T-helper 17 cell (primary cell): ENCODE measurements at places on chromosomes 2 and 18.

GRCh38 chr2:197575987-197576386 is 60.1 kb downstream of the MOB4 start:
- DNase-seq, result no peak

DNA sequence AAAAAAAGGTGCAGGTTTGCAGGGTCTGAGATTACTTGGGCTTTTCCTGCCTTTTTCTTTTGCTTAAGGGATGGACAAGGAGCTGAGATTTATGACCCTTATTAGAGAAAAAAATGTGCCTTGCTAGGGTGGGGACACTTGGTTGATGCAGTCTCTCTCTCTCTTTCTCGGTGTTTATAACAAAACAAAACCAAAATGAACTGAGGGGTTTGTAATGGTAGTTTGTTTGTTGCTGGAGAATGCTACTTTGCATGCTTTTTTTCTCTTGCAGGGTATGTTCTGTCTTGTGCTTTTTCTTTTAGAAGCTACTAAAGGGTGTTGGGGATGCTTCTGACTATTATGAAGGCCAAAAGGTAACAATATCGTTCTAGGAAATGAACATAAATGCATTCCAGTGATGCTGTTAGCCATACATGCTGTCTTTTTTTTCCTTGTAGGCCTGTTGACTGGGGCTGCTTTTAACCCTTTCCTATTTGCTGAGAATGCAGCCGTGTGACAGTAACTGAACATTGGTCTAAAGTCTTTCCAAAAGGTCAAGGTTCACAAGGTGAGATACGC is 435 bp downstream of the ZNF532 start:
- DNase-seq, result no peak

DNA sequence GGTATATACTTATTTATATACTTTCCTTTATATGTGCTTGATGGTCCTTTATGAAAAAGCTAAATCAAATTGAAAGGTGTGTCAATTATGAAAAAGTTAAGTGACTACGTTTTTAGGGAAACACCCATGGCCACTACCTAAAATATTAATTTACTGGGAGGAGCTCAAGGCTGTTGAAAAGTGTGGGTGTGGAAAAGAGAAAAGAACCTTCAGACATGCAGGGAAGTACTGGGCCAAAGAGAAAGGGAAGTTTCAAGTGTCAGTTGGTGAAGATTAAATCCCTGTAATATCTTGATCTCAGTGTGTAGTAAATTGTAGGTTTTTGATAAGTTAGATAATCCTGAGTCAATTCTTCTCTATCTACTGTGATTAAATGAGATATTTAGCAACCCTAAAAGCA is 6.2 kb upstream of the GKN1 start:
- no peak for DNase-seq

GRCh38 chr2:158297120-158297519 is 159.4 kb downstream of the CCDC148 start:
- no peak for DNase-seq

- no peak for DNase-seq
Measured at GRCh38 chr2:70685771-70686171, 82.2 kb downstream of the ADD2 start.

DNA sequence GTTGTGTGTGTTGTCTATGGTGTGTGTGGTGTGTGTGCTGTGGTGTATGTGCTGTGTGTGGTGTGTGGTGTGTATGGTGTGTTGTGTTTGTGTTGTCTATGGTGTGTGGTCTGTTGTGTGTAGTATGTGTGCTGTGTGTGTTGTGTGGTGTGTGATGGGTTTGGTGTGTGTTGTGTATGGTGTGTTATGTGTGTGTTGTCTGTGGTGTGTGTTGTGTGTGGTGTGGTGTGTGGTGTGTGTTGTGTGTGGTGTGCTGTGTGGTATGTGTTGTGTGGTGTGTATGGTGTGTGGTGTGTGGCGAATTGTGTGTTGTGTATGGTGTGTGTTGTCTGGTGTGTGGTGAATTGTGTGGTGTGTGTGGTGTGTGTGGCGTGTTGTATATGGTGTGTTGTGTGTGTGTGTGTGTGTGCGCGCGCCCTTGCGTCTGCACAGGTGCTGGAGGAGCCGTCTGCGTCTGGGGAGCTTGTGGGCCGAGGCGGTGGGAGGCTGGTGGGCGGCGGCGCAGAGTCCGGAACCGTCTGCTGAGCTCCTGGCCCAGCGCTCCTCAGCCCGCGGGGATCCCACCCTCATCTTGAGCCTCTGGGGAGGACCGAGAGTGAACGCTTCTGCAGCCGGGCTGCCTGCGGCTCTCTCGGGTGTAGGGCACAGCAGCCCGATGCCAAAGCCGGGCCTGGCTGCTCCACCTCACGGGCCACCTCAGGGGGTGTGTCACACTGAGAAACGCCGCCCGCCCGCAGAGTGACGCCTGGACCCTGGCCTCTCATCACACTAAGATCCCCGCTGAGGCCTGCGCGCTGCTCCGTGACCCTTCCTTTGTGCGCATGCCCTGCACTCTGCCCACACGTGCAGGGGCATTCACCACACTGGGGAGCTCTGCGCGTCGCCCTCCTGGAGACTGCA is 8.8 kb upstream of the ADI1 start:
- no peak for DNase-seq

DNA sequence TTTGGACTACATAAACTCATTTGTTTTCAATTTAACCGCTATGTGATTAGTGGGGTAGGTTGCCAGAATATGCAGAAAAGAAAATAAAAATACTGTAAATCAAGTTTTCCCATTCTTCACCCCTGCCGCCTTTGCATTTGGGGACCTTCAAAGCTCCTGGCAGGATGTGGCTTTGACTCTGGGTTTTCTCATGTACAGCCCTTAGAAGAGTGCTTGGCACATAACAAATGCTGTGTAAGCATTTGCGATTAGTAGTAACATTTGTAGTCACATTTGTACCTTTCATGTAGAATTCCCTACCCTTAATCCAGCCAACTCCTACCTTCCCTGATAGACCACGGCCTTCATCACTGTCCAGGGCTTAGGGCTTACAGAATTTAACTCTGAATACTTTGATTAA is 262.6 kb downstream of the MREG start:
- no peak for DNase-seq

- DNase-seq, result no peak
Measured at GRCh38 chr2:19527771-19528170, 169.3 kb upstream of the OSR1 start.

GRCh38 chr2:167353605-167354280 is 465.5 kb downstream of the XIRP2 start:
- no peak for DNase-seq

- DNase-seq, result no peak
Measured at GRCh38 chr2:235493775-235494715, at the start of gene AGAP1. Gene AGAP1 (plus strand): TSS chr2:235494043.

DNA sequence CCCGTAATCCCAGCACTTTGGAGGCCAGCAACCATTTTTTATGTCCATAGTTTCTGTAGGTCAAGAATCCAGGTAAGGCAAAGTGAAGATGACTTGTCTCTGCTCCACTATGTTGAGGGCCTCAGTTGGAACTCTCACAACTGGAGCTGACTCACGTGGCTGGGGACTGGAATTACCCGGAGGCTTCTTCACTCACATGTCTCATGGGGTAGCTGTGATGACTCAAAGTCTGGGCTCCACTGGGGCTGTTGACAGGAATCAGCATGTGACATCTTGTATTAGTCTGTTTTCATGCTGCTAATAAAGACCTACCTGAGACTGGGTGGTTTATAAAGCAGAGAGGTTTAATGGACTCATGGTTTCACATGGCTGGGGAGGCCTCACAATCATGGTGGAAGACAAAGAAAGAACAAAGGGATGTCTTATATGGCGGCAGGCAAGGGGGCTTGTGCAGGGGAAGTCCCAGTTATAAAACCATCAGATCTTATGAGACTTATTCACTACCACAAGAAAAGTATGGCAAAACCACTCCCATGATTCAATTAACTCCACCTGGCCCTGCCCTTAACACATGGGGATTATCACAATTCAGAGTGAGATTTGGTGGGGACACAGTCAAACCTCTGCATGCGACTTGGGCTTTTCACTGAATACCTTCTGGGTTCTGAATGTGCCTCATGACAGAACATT is 7.8 kb upstream of the PPP1R1C start:
- no peak for DNase-seq

GRCh38 chr2:199662255-199662654 is 188.7 kb downstream of the FTCDNL1 start:
- DNase-seq, result no peak

GRCh38 chr2:23381084-23381483 is 3.9 kb upstream of the KLHL29 start:
- no peak for DNase-seq

DNA sequence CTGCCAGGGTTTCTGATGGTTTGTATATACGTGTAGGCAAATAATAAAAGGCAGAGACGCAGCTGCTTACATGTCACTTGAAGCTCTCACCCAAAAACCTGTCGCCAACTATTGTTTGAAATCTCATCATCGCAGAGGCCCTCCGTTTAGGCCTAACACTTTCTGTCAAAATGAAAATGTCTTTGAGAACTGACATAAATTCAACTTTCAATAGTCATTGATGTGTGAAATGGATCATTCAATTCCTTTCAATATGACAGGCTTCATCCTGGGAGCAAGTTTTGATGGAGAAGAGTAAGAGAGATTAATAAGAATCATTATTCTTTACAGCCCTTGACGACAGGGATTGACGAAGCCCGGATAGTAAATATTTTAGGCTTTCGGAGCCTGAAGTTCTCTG is 2.7 kb downstream of the ACTG2 start:
- no peak for DNase-seq

DNA sequence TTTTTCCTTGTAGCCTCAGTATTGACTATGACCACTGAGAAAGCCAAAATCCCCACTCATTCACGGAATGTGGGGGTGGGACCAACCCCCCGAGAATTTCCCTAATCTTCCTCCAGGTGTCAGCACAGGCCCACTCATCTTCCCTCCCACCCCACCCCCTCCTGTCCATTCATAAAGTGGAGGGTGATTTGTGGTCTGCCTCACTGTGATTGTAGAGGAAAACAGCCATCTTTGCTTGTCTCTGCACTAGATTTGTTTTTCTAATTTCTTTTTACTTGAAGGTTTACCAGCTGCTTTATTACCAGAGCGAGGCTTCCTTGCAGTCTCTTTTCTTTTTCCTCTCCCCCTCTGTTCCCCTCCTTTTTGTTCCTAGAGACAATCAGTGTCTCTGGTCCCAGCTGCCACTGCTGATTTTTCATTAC is 171.8 kb downstream of the ICOS start:
- DNase-seq, result no peak

DNA sequence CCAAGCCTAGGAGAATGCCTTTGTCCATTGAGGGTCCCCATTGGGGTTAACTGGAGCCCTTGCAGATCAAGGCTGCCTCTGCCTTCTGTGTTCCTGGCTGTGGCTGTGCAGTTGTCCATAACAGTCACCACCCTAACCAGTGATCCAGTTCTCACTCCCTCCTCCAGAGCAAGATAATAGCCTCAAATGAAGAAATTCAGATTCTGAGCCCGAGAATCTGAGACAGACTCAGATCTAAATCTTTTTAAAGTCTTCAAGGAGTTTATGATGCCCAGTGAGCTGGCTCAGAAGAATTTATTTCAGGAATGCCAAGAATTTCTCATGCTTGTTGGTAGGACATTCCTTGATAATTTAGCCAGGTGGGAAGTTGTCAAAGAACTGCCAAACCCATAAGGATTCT is 44.3 kb upstream of the RAB6C start:
- DNase-seq, result no peak

DNA sequence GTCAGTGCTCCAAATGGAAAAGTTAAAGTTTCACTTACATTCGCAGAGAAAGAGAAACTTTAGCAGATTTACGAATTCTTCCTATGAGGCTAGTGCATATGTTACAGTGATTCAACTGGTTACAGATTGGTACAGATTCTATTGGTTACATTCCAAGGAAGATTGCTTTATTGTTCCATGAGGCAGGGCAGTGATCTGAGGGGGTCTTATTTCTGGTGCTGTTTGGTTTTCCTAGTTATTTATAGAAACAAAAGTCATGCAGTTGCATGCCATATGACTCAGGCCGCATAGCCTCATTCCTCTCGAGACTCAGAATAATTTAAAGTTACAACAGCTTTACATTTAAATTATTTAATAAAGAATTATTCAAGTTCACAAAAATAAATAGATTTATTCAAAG is 385.4 kb upstream of the SYT4 start:
- no peak for DNase-seq

GRCh38 chr18:14949800-14950664 is 202.1 kb downstream of the ANKRD30B start:
- no peak for DNase-seq

GRCh38 chr18:52468496-52468895 is 128.5 kb downstream of the DCC start:
- no peak for DNase-seq

DNA sequence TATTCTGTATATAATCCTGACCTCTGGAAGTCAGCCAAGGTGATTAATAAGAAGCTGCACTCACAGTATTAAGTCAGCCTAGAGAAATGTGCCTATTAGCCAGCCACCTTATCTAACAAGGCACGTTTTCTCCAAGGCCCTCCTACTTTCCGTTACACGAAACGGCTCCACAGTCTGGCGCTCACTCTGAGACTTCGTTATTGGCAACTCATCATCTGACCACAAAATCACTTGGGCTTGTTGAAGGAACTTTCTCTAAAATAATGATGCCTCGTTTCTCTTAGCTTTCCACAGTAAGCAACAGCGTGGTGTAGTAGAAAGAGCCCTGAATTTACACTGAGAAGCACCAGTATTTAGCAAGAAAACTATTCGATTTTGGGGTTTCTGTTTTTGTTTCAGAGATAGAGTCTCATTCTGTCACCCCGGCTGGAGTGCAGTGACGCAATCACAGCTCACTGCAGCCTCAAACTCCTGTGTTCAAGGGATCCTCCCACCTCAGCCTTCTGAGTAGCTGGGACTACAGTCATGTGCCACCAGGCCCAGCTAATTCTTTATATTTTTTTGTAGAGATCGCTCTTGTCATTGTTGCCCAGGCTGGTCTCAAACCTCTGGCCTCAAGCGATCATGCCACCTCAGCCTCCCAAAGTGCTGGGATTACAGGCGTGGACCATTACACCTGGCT is 53.6 kb upstream of the SLC14A1 start:
- no peak for DNase-seq

DNA sequence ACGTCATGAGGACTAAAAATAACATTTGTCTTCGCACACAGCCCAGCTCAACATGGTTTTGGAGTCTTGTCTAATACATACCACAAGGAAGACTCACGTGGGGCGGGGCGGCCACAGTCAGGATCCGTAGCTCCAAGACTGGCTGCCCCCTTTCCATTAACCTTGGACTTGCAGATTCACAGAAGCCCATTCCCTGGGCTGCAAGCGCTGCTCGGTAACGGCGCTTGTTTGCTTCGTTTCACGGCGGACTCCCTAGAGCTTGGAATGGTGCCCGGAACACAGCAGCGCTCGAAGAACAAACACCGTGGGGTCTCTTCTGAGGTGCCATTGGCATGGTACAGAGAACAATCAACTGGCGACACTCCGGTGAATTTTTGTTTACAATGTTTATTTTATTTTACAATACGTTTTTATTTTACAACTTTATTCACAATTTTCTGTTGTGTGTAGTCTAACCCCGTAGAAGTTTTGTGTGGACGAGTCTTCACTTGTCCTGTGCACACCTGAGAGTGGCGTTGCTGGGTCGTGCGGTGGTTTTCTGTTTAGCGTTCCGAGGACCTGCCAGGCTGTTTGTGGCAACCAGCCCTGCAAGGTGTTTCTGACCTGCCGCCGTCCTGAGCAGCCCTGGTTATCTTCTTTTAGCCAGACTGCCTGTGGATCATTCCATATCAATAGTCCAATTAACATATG is 126.5 kb downstream of the GALR1 start:
- no peak for DNase-seq

- no peak for DNase-seq
Measured at GRCh38 chr2:98037206-98037605, 41.5 kb upstream of the TMEM131 start.

- no peak for DNase-seq
Measured at GRCh38 chr18:33717339-33717738, 139.3 kb downstream of the ASXL3 start.

GRCh38 chr2:98335271-98335670 is 11.0 kb upstream of the CNGA3 start:
- DNase-seq, result no peak
